AG04449 (cell line): ENCODE measurements at places on chromosomes 5 and 9.

DNA sequence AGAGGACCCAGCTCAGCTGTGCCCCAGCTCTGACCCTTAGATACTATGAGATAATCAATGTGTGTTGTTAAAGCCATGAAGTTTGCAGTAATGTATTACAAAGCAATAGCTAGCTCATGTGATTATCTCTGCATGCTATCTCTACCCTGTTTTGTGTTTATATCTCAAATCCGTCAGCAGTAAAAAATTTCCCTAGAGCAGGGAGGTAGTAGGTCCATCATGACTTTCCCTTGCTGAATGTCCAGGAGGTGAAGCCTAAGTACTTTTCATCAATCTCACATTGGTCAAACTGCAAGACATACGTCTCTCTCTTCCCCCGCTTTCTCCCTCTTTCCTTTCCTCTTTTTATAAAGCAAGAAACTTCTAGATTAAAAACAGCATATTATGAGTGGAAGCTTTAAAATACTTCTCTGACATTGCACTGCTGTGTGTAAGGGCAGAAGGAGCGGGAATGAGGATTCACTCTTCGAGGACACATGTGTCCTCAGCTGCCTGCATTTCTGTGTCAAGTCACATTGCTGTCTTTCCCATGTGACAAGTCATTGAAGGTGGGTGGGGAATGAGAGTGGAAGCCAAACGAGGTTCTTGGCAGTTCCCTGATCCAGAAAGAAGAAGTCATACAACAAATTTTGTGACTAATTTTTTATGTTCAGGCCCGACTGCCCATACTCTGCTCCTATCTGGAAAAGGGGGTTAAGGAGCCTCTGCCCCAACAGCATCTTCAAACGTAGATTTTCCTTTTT is 93.1 kb upstream of the RETREG1 start:
- DNase-seq, result no peak

- no peak for DNase-seq
These were observed 508 bp downstream of the MOCS2 start for GRCh38 chr5:53109056-53109442.

- DNase-seq, result no peak
These were observed 21.4 kb upstream of the FAM81B start for GRCh38 chr5:95369782-95370181.

GRCh38 chr5:91189480-91190313 is 193.4 kb downstream of the ARRDC3 start:
- no peak for DNase-seq

DNA sequence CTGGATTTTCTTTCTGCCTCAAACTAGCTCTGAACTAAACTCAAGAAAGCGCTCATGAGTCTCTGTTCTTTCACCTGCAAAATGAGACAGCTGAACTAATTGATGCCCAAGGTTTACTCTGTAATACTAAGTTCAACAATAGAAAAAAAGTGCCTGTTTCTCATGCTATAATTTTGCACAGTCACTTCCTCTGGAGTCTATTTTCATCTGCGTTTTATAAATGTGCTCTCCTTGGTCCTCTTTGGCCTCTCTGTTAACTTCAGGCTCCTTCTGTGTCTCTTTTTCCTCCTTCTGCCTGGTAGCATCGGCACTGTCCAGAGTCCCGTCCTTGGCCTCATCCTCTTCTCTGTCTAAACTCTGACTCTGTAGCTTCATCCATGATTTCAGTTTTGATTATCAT is 311.9 kb upstream of the TLE4 start:
- no peak for DNase-seq
